Mesenteric fat pad (tissue), 1 donor: ENCODE measurements at places on chromosomes 2 and 18. TPM values are rescaled to one million over a fixed set of nuclear protein-coding genes. Genes with fewer than 3 reads are reported as not detected.

ARHGAP15 gene
- 11.6 TPM for total RNA-seq

INHBB gene
- total RNA-seq = 54.8 TPM

DNA sequence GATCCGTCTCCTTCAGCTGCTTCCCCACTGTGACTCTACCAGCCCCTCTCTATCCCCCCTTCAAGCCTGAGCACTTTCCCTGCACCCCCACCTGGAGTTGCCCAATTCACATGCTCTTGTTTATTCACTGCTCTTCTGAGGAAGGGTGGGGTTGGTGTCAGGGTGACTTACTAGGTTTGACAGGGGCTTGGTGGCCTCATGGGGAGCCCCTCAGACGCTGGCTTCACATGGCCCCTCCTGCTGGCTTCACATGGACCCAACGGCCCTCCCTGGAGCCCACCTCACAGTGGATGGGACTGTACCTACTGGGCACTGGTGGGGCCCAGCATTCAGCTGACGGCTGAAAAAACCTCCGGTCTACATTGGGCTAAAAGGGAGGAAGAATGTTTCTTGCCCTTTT lies 16.7 kb upstream of the MRPL33 start:
- DNase-seq = no peak

DNA sequence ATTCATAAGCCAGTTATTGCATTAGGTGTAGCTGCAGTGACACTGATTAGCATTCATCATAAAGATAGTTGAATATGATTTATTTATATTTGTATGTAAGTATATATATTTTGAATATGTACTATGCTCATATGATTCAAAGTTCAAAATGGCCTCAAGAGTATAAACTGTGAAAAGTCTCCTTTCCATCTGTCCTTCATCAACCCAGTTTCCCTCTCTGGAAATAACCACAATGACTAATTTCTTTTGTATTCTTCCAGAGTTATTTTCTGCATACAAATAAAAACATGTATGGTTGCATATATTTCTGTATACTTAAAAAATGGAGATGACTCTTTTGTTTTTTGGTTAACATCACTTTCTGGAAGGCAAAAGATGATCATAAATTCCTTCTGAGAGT lies 95.2 kb downstream of the CAMKMT start:
- DNase-seq = no peak

DNA sequence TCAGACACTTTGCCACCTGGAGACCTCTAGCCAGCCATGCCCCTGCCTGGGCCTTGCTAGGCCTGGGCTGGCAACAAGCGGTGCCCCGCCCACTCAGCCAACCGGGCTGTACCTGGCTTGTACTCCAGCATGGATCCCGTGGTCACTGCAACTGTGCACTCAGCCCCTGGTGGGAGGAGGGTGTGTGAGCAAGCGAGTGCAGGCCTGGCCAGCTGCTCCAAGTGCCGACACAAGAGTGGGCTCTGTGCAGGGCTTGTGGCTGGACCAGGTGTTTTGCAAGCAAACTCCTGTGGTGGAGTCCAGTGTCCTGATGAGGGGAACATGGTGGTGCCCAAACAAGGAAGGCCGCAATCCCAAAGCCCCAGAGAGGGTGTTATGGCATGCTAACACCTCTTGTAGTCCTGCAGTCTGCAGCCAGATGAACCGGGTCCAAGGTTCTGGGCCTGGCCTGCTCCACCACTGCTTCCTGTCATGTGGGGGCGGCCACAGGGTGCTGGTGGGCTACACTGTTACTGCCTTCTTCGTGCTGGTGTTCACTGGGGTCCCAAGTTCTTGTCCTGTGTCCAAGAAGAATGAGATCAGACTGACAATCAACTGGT lies 60.1 kb upstream of the CD28 start:
- no peak for DNase-seq

DNA sequence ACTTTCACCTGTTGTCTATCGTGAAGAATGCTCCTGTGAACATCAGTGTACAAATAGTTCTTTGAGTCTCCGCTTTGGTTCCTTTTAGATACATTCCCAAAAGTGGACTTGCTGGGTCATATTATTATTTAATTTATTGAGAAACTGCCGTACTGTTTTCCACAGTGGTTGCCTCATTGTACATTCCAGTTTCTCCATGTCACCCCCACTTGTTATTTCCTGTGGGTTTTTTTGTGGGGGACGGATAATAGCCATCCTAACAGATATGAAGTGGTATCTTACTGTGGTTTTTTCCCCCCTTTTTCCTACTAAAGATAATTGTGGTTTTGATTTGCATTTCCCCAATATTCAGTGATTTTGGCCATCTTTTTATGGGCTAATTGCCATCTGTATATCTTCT lies 53.8 kb downstream of the SMCHD1 start:
- DNase-seq = no peak

- no peak for DNase-seq
Measured at GRCh38 chr2:137675584-137676327, 288.5 kb upstream of the HNMT start.

DNA sequence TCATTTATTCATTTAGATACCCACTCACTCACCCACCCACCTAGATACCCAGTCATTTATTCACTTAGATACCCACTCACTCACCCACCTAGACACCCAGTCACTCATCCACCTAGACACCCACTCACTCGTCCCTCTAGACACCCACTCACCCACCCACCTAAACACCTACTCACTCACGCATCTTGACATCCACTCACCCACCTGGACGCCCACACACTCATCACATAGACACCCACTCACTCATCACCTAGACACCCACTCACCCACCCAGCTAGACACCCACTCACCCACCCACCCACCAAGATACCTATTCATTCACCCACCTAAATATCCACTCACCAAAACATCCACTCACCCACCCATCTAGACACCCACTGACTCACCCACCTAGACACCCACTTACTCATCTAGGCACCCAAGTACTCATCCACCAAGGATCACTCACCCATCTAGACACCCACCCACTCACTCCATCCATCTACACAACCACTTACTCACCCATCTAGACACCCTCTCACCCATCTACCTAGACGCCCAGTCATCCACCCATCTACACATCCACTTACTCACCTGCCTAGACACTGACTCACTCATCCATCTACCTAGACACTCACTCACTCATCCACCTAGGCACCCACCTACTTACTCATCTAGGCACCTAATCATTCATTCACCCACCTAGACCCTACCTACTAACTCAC lies 723.7 kb upstream of the RAB6C start:
- DNase-seq = no peak
